ENCODE measurements at places on chromosomes 6 and 20. TPM values are rescaled to one million over a fixed set of nuclear protein-coding genes. Genes with fewer than 3 reads are reported as not detected.

DNA sequence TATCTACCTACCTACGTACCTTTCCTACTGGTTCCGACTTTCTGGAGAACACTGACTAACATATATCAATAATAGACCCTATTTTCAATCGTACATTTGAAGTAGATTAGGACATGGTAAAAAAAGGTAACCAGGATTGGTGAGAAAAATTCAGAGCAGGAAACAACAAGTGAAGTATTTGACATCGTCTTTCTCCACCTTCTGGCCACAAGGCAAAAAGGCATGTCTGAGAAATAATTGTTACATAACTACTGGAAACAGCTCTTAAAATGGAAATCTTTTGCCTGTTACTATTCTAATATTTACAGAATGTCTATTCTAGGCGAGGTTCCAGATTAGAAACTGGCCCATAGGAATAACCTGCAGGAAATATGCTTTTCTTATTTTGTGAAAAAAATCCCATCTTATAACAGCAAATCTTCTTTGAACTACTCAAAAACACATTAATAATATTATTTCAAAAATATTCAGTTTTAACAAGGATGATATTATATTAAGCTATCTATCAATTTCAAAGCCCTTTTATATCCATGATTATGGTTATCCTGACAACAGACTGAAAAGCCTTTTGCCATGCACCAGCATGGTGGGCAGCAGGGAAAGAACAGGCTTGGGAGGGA is 80.8 kb downstream of the RCAN2 start:
- H3K36me3 ChIP-seq, result no peaks in the 10 kb centered on the region
- no peak overlapping the region for H3K27ac ChIP-seq
- H3K4me1 ChIP-seq, result no peaks in the 10 kb centered on the region

DNA sequence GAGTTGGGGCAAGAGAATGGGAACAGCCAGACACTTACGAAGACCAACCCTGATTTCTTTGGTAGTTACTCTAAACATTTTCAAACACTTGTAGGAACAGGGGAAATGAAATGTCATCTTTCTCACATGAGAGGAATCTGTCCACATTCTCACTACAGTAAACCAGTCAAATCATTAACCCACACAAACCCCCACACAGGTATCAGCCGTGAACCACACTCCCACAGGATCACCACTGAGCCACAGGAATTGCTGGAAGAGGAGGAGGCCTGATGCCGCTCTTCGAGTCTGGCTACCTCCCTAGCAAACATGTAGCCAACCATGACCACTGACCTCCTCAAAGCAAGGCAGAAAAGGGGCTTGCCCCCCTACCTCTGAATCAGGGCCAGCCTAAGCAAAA is 6.9 kb upstream of the RSPO3 start:
- H3K4me1 ChIP-seq, result no peaks in the 10 kb centered on the region
- peaks cover 20% of the 10 kb centered on the region for H3K27me3 ChIP-seq
- DNase-seq, result no peak
- H3K36me3 ChIP-seq, result no peaks in the 10 kb centered on the region
- H3K4me3 ChIP-seq, result no peak overlapping the region

DNA sequence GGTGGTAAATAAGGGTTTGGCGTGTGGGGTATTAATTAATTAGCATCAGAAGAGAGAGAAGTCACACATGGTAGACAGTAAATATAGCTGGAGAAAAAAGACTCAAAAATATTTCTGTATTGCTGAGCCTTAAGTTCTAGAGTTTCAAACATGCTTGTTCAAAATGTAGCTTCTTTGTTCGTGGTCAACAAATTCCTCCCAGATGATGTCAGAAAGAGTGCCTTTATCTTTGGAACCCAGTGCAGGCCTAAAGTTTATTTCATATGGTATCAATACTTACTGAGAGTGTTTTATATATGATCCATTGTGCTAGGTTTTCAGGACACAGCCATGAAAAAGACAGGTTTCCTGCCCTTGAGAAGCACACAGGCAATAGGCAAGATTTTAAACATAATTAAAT is 18.3 kb downstream of the MARCKS start:
- H3K4me3 ChIP-seq, result no peak overlapping the region
- H3K27ac ChIP-seq, result no peak overlapping the region
- no peak for DNase-seq
- H3K36me3 ChIP-seq, result no peaks in the 10 kb centered on the region
- no peaks in the 10 kb centered on the region for H3K4me1 ChIP-seq

GRCh38 chr6:121886223-121886830 is 450.9 kb downstream of the GJA1 start:
- no peaks in the 10 kb centered on the region for H3K4me1 ChIP-seq
- no peak for DNase-seq
- H3K36me3 ChIP-seq, result no peaks in the 10 kb centered on the region
- H3K27ac ChIP-seq, result no peak overlapping the region
- H3K27me3 ChIP-seq, result no peaks in the 10 kb centered on the region

- no peaks in the 10 kb centered on the region for H3K27me3 ChIP-seq
- no peak for DNase-seq
- no peak overlapping the region for H3K4me3 ChIP-seq
These were observed 33.0 kb upstream of the KIAA1586 start for GRCh38 chr6:57013521-57013926.

GRCh38 chr6:106309766-106310373 is 15.7 kb downstream of the ATG5 start:
- peaks cover 23% of the 10 kb centered on the region for H3K4me1 ChIP-seq
- DNase-seq, result peak; percentile 50
- no peak overlapping the region for H3K4me3 ChIP-seq
- H3K27me3 ChIP-seq, result no peaks in the 10 kb centered on the region
- peak overlapping the region; percentile 62 for H3K27ac ChIP-seq
- H3K36me3 ChIP-seq, result peaks cover 9% of the 10 kb centered on the region

DNA sequence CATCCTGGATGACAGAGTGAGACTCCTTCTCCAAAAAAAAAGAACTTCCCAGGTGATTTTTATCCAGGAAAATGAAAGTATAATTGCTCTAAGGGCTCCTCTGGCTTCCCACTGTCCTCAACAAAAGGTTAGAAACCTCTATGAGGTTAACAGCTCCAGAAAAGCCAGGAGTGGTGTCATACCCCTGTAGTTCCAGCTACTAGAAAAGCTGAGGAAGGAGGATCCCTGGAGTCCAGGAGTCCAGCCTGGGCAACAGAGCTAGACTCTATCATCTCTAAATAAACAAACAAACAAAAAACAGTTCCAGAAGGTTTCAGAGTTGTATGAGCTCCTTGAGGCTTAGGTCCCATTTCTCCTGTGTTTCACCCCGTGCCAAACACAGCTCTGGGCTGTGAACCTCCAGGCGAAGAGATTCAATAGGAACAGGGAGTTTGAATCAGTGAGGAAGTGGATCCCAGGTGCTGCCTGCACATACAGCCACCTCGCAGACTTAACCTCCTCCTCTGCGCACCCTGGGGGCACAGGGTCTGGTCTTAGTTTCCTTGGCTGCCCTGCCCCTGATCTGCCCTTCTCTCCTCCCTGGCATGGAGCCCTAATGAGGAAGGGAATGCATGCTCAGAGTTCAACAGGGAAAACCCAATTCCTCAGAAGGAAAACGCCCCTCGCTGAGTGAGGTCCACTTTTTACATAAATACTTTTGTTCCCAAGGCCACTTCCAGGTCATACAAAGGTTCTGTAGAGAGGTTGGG is 31.0 kb downstream of the ZC3H12D start:
- no peak overlapping the region for H3K27ac ChIP-seq
- no peak overlapping the region for H3K4me3 ChIP-seq
- peaks cover 11% of the 10 kb centered on the region for H3K4me1 ChIP-seq
- no peak for DNase-seq
- H3K27me3 ChIP-seq, result no peaks in the 10 kb centered on the region
- no peaks in the 10 kb centered on the region for H3K36me3 ChIP-seq

- no peak overlapping the region for H3K4me3 ChIP-seq
- H3K36me3 ChIP-seq, result no peaks in the 10 kb centered on the region
- no peak for DNase-seq
- peaks cover 23% of the 10 kb centered on the region for H3K4me1 ChIP-seq
- H3K27ac ChIP-seq, result no peak overlapping the region
- no peaks in the 10 kb centered on the region for H3K27me3 ChIP-seq
These were observed 2.4 kb upstream of the SNAI1 start for GRCh38 chr20:49980140-49981008.

PSORS1C1 gene
- 2.9 TPM for total RNA-seq

MRPS18A gene
- 45.8 TPM for total RNA-seq

Data from Panc1 (cell line).